H1 (cell line): ENCODE measurements at places on chromosomes 4 and X.

- DNase-seq, result peak; percentile 19
Measured at GRCh38 chr4:47686294-47686872, 151.5 kb downstream of the CORIN start.

DNA sequence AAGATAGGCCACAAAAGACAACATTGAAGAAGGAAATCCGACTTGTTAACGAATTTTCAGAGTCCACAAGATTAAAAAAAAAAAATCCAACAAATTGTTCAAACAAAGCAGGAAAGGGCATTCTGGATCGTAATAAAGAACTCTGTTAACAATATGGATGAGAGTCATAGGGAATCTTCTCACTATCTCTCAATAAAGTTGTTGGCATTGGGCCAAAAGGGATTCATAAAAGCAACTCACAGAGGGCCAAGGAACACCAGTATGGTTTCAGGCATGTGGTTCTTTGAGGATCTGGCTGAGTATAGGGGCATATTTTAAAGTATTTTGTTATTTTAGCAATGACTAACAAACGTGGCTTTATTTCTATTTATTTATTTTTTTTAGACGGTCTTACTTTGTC, 49.5 kb downstream of the SHISA3 start:
- DNase-seq, result no peak

- DNase-seq, result no peak
Measured at GRCh38 chrX:10393899-10394298, 226.5 kb downstream of the MID1 start.

DNA sequence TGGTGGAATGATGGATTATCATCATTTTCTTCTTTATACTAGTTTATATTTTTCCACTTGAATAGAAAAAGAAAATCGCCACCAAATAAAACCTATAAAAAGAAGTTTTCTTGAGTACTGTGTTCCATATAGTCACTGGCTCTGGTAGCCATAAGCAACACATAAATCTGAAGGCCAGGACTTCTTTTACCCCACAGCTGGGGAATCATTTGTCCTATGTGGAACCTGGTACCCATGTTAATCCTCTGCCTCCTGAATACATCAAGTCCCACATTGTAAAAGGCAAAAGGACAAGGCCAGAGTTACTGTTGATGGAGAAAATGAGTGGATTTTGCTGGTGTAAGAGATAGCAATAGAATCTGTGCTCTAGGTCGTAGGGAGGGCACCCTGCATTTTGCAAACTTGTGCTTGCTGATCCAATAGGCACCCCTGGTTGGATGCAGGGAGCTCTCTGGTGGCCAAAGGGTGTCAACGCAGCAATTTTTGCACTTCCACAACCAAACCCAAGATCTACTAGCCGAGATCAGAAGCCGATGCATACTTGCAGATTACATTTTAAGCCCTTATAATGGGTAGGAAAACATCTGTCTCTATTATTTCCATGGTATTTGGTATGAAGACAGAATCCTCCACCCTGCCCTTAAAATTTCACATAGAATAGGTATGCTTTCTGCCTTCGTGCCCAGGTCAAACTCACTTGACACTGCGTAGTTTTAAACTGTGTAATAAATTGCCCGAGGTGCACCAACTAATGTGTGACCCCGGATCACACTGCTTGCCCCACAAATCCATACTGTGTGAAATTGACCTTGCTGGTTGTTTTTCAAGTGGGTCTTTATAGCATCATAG, 146.2 kb upstream of the SCML1 start:
- DNase-seq, result peak; percentile 36

DNA sequence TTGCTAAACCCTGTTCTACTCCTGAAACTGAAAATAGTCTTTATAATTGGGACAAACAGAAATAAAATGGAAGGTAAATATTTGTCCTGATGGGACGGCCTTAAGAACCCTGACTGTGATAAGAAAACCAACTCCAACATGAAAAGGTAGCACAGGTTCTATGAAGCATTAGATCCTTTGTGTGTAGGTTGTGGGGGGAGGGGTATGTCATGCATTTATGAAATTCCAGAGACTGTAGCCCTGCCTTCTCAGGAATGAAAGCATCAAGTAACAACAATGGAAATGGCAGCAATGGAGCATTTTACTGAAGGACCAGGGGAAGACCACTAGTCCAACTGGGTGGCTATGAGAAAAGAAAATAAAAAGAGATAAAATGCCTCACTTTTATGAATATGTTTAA, 23.9 kb downstream of the CXXC4 start:
- DNase-seq, result no peak

- no peak for DNase-seq
Measured at GRCh38 chr4:60944060-60944459, 256.1 kb upstream of the ADGRL3 start.

DNA sequence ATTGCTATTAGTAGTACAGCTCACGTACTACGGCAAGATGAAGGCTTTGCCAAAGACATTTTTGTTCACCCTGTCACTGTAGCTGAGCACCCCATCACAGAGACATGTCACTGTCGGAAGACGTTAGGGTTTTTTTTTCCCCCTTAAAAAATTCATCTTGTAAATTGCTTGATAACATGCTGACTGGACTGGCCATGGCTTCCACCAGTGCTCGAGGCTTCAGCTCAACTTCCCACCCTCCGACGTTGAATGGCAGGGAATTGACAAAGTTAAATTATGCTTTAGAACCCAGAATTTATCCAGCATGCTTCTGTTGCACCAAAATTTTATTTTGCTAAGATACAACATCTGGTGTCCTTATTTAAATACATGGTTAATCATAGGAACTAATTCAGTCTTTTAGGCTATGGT, 707 bp upstream of the OTUD4 start:
- no peak for DNase-seq

DNA sequence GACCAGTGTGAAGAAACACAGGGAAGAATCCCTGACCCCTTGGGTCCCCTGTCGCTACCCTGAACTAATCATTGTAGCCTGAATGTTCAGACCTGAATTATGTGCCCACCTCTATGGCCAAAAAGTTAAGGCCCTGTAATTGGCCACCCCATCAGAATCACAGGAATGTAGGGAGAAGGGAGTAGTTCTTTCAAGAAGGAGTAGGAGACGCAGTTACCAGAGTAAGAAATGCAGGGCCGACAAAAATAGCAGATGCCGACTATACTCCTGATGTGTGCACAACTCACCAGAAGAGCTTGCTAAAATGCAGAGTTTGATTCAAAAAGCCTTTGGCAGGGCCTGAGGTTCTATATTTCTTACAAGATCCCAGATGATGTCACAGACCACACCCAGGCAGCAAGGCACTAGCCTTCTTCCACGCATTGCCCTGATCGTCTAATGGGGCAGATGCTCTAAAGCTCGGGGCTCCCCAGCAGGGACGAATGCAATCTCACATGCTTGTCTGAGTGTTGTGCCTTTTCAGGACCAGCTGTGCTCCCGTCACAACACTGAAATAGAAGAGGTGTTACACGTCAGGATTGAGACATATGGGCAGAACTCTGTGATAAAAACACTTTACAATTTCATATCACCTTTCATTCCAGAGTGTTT, 161.0 kb upstream of the FAM241A start:
- DNase-seq, result no peak

DNA sequence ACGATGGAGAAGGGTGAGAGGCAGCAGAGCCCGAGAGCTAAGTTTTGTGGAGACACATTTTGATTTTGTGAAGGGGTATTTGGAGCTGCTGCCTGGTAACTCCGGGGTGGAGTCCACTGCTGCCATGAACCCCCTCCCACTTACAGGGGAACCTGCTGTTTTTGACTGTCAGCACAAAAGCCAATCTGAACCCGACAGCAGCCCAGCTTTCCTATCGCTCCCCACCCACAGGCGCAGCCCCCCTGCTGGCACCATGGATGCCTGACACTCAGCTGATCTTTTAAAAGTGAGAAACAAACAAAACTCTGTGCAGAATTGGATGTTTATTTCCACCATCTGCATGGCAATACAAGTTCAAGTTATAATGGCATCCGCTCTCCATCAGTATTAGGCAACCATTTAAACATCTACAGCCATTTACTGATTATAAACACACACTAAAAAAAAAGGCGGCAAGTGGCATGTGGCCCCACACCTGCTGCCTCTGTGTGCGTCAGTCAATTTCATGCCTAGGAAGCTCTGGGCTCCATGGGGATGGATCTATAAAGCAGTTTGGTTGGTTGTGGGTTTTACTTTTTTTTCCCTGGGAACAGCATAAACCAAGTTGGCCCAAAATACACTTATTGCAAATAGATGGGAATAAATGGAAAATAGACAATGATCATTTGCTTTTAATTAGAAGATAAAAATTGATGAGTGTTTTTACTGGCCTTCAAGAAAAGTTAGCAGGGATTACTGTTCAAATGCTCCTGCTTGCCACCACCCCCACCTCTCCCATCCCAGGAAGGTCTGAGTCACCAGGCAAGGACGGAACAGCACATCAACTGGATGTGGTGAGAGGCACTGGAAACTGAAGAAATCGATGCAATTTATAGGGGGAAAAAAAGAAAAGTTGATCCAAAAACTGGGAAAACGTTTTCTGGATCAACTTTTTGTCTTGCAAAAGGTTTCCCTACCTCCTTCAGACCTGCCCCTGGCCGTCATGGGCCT, 46.0 kb downstream of the SEPSECS start:
- no peak for DNase-seq

GRCh38 chr4:52701207-52701606, 42.1 kb upstream of the USP46 start:
- DNase-seq, result no peak

- DNase-seq, result no peak
Measured at GRCh38 chrX:132833373-132833772, 125.1 kb downstream of the HS6ST2 start.

- DNase-seq, result no peak
Measured at GRCh38 chrX:38806875-38807621, 5.8 kb downstream of the MID1IP1 start.

DNA sequence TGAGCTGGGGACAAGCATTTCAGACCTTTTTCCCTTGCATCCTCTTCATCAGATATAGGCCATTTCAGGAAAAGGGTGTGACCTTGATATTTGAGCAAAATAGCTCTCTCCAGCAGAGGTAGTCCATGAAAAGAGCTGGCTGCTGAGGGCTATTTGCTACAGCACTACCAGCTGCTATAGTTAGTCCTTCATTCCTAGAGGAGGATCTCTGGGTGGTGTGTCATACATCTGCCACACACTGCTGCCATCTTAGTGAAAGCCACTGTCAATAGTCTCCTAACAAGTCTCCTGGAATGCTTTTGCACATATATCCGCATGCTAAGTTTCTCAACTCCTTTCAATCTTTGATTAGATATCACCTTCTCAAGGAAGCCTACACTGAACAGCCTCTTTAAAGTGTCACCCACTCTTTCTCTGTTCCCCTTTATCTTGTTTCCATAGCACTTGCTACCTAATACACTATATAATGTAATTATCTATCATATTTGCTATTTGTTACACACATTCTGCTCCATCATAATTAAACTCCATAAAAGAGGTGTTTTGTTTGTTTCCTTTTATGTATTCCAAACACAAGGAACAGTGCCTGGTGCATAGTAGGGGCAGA, 131.9 kb downstream of the TBC1D19 start:
- DNase-seq, result no peak

- no peak for DNase-seq
Measured at GRCh38 chr4:109275066-109275745, 27.3 kb downstream of the COL25A1 start.

DNA sequence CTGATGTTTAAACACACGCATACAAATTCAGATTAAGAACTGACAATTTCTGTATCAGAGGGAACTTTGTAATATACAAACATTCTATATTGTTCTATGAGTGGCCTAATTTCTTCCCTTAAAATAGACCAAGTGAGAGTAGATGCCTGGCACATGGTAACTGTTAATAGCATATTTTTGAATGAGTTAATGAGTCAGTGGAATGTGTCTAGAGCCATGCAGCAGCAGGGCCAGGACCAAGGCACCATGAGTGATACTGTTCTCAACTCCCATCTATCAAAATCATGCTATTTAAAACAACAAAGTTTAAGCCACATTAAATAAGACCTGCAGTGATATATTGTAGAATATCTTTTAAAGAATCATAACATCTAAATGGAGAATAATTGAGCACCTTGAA, 98.3 kb downstream of the ARHGAP24 start:
- no peak for DNase-seq

DNA sequence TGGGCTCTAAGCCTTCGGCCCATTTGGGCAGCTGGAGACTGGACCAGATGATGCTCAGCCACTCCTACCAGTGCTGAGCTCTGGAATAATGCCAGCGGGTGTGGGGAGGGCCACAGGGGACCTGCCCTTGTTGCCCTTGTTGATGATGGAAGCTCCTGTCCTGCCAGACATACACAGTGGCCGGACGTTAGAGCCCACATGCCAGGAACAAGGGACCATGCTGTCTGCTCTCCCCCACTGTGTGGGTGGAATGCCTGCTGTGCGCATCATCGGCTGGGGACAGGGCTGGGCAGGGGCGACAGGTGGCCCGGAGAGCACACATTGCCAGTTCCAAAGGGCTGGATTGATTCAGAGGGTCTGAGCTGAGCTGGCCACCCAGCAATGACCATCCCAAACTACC, 2.0 kb downstream of the ABLIM2 start:
- DNase-seq, result no peak

DNA sequence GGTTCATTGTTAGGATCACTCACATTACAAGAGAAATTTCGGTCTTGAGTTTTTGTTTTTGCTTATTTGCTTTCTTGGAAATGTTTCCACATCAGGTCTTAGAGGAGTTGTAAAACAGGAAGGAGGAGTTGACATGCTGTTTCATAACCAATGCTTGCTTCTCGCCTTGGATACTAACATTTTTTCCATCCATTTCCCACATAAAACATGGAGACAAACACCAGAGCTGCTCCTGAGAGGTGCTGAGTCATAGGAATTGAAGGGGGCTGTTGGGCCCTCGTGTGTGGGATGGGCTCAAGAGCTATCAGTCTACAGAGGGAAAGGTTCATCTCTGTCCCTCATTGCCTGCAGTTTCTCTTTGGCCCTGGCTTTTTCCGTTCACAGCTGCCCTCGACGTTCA, 29.9 kb downstream of the TBL1X start:
- no peak for DNase-seq

GRCh38 chrX:119916310-119916709, 20.6 kb downstream of the AKAP14 start:
- no peak for DNase-seq

GRCh38 chr4:163201358-163201757, 34.7 kb upstream of the NAF1 start:
- DNase-seq, result no peak

DNA sequence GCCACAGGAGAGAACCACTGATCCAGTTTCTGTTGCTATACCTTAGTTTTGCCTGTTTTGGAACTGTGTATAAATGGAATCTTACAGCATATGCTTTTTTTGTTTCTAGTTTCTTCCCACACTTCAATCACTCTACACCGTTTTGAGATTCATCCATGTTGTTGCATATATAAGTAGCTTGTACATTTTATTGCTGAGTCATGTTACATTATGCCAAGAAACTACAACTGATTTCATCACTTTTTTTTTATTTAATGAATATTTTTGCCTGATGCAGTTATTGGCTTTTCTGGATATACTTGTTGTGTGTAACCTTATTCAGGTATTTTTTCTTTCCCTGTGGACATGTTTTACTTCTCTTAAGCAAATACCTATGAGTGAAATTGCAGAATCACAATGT, 1135.9 kb downstream of the RAPGEF2 start:
- no peak for DNase-seq

DNA sequence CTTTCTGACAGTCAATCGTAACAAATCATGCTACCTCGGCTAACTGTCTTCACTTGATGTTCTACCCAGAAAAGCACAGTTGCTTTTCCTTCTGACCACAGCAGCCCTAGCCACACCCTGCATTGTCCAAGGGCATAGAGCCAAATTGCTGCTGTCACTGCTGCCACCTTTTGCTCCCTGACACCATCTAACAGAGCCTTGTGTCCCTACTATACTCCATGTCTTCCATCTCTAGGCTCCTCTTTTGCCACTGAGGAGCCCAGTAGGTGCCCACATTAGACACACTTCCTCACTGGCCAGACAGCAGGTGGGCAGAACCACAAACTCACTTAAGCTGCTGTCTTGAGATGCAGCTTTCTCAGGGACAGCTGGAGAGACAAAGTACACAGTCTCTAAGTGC, 91.4 kb downstream of the ANXA3 start:
- DNase-seq, result no peak
